Activated T-cell treated with anti-CD3 and anti-CD28 coated beads, Interleukin-2, amount 50 U/mL, for 24 hours (primary cell): ENCODE measurements at places on chromosomes 1 and 21.

DNA sequence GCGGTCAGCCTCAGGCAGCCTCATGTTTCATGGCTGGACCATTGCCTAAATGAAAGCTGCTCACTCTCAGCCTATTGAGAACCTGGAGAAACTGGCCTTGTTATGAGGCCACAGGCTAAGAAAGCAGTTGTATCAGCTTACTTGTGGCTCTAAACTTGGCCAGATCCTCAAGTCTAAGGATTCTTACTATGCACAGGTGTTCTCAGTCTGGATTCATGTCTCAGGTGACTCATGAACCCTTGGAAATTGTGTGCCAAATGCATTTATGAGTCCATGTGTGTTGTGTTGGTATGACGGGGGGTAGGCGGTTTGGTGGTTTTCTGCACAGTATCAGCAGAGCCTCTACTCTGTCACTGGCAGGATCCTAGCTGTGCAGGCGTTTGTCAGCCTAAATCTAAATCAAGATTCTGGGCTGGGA lies 90.4 kb downstream of the ROR1 start:
- DNase-seq, result no peak

- DNase-seq, result no peak
Measured at GRCh38 chr1:65386439-65386838, 34.0 kb upstream of the LEPR start.

DNA sequence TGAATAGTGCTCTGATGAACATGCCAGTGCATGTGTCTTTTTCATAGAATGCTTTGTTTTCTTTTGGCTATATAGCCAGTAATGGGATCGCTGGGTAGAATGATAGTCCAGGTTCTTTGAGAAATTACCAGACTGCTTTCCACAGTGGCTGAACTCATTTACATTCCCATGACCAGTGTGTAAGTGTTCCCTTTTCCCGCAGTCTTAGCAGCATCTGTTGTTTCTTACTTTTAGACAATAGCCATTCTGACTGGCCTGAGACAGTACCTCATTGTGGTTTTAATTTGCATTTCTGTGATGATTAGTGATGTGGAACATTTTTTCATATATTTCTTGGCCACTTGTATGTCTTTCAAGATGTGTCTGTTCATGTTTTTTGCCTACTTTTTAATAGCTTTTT lies 784.5 kb downstream of the USP25 start:
- no peak for DNase-seq

- DNase-seq, result no peak
Measured at GRCh38 chr1:8544644-8545043, 226.7 kb downstream of the SLC45A1 start.

GRCh38 chr1:207923561-207923960 lies 12.6 kb upstream of the CD34 start:
- DNase-seq, result no peak

- no peak for DNase-seq
Measured at GRCh38 chr1:205536759-205537361, 32.4 kb downstream of the CDK18 start.
